ENCODE measurements at places on chromosomes 3 and 15.

- no peaks in the 10 kb centered on the region for H3K27me3 ChIP-seq
- H3K4me1 ChIP-seq, result peaks cover 6% of the 10 kb centered on the region
- no peaks in the 10 kb centered on the region for H3K36me3 ChIP-seq
- no peak overlapping the region for H3K4me3 ChIP-seq
Measured at GRCh38 chr3:49004352-49005302, 2.6 kb upstream of the WDR6 start.

DNA sequence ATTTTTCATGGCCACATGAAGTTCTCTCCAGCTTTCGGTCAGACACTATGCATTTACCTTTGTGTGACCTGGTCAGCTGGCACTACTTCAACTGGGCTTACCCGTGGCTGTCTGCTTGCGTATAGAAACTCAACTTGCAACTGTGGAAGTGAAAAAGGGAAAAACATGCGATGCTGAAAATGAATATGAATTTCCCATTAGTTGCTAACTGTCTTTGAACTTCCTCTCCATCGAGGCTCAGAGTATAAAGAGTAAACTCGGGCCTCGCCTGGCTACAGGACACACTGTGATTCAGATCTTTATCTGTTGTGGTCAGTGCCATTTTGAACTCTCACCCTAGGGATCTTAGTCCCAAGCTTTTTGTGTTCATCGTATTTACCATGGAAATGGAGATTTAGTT lies 26.8 kb downstream of the NFKBIZ start:
- DNase-seq, result no peak
- no peaks in the 10 kb centered on the region for H3K4me1 ChIP-seq
- H3K36me3 ChIP-seq, result no peaks in the 10 kb centered on the region
- H3K27me3 ChIP-seq, result no peaks in the 10 kb centered on the region

DNA sequence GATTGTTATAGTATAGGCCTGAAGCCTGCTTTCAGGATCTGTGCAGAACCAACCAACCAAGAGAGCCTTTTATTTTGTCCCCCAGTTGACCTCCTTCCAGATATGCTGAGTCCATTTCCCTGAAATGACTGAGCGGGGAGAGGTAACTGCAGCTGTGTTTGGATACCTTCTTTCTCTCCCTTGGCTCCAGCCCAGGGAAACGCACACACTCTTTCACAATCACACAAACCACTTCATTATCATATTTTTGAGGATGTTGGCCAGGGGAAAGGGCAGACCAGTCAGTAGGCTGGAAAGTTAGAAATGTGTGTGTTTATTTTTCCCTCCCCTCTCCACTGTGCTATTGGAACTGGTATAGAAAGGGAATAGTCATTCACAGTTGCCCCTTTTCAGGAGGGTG lies 417.7 kb upstream of the TBL1XR1 start:
- H3K27me3 ChIP-seq, result no peaks in the 10 kb centered on the region
- DNase-seq, result peak; percentile 85
- no peak overlapping the region for H3K4me3 ChIP-seq
- H3K4me1 ChIP-seq, result peaks cover 5% of the 10 kb centered on the region
- no peak overlapping the region for H3K27ac ChIP-seq

GRCh38 chr15:92383519-92384324 lies 10.0 kb upstream of the ST8SIA2 start:
- H3K27ac ChIP-seq, result no peak overlapping the region
- no peaks in the 10 kb centered on the region for H3K27me3 ChIP-seq
- DNase-seq, result no peak
- H3K4me1 ChIP-seq, result no peaks in the 10 kb centered on the region
- H3K36me3 ChIP-seq, result no peaks in the 10 kb centered on the region
- no peak overlapping the region for H3K4me3 ChIP-seq

GRCh38 chr3:188752850-188753249 lies 418.9 kb upstream of the TPRG1 start:
- no peak overlapping the region for H3K4me3 ChIP-seq
- DNase-seq, result no peak
- H3K27me3 ChIP-seq, result no peaks in the 10 kb centered on the region

- H3K36me3 ChIP-seq, result no peaks in the 10 kb centered on the region
- H3K27me3 ChIP-seq, result no peaks in the 10 kb centered on the region
- H3K27ac ChIP-seq, result no peak overlapping the region
- H3K4me3 ChIP-seq, result no peak overlapping the region
- H3K4me1 ChIP-seq, result no peaks in the 10 kb centered on the region
Measured at GRCh38 chr3:174462916-174463315, 396.2 kb upstream of the NAALADL2 start.

GRCh38 chr3:53170325-53171063 lies 9.5 kb downstream of the PRKCD start:
- no peaks in the 10 kb centered on the region for H3K27me3 ChIP-seq
- no peak overlapping the region for H3K27ac ChIP-seq
- no peak for DNase-seq
- H3K4me1 ChIP-seq, result peaks cover 2% of the 10 kb centered on the region
- no peak overlapping the region for H3K4me3 ChIP-seq

DNA sequence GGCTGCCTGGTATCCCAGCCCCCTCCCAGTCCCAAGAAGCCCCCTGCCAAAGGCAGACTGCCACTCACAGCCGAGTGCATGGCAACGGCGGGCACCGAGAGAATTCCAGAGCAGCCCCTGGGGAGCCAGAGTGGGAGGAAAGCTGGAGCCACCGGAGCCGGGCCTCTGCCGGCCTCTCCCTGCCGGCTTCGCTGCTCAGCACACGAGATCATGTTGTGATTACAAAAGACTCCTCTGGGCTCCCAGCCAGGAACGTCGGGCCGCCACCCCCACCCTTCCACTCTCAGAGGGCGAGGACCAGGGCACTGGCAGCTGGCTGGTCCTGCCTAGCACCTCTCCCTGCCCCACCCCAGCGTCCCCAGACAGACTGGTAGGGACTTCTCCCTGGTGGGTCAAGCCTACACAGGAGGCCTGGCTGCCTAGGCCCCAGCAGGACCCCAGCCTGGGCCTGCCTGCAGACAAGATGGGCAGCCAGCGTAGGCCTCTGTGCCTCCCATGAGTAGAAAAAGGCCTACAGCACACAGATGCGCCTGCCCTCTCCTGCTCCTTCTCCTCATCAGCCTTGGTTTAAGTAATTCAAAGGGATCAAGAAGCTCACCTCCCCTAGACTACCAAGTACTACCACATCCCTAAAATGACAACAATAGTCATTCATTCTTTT lies at the start of gene CCDC9B:
CCDC9B (minus strand) TSS at position 200 of the 661 bp plus-strand sequence; CDS start at position 80, 120 bp downstream.
- peak within 1 kb of the TSS; percentile 84 for H3K27ac ChIP-seq
- DNase-seq, result peak; percentile 89
- no peaks in the 10 kb centered on the region for H3K36me3 ChIP-seq
- H3K4me1 ChIP-seq, result peaks cover 27% of the 10 kb centered on the region
- peak within 1 kb of the TSS; percentile 26 for H3K4me3 ChIP-seq

- no peak overlapping the region for H3K4me3 ChIP-seq
- H3K27ac ChIP-seq, result no peak overlapping the region
Measured at GRCh38 chr15:93164409-93164808, 75.4 kb upstream of the RGMA start.

DNA sequence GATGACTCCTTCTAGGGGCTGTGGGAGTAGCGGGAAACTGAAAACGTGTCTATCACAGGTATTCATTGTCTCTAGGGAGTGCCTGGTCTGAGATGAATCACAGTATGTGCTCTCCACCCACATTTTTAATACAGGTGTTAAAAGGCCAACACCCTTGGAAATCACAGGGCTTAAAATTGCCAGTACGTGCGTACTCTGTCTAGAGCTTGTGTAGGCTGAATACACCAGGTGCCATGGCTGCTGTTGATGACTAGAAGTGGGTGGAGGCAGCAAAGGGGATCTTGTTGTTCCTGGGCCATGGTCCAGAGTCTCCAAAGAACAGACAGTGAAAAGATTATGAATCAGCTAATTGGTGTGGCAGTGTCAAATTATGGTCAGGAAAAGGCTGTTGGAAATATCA lies 35.1 kb upstream of the P3H2 start:
- no peaks in the 10 kb centered on the region for H3K27me3 ChIP-seq
- H3K4me1 ChIP-seq, result peaks cover 5% of the 10 kb centered on the region
- no peak overlapping the region for H3K4me3 ChIP-seq
- DNase-seq, result no peak

DNA sequence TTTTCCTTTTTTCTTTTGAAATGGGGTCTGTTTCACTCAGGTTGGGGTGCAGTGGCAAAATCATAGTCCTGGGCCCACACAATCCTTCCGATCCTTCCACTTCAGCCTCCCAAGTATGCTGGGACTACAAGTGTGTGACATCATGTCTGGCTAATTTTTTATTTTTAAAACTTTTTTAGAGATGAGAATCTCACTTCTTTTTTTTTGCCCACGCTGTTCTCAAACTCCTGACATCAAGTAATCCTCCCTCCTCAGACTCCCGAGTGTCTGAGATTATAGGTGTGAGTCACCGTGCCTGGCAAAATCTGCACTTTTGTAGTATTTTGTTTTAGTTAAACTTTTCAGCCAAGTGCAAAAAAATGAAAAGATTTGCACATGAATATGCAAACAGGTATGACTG lies 171.0 kb downstream of the FNDC3B start:
- no peak for DNase-seq
- no peaks in the 10 kb centered on the region for H3K27me3 ChIP-seq
- H3K4me3 ChIP-seq, result no peak overlapping the region
- no peaks in the 10 kb centered on the region for H3K36me3 ChIP-seq

DNA sequence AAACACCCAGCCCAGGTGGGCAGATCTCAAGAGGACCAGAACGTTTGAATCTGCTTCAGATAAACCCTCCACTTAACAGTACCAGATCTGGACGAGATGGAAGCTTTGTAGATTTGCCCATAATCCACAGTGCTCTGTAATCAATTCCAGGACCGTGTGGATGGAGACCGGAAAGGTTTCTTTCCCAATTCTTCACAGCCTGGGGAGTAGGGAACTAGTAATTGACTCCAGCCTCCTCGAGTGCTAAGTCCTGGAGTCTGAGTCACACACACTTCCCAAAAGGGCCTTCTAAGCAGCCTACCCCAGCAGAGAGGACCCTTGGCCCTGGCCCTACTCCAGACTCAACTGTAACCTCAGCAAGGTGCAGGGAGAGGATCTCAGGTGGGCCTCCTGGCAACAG lies 56.2 kb upstream of the TSEN2 start:
- H3K36me3 ChIP-seq, result no peaks in the 10 kb centered on the region
- H3K4me3 ChIP-seq, result no peak overlapping the region
- no peaks in the 10 kb centered on the region for H3K27me3 ChIP-seq
- no peak for DNase-seq
- H3K27ac ChIP-seq, result no peak overlapping the region

DNA sequence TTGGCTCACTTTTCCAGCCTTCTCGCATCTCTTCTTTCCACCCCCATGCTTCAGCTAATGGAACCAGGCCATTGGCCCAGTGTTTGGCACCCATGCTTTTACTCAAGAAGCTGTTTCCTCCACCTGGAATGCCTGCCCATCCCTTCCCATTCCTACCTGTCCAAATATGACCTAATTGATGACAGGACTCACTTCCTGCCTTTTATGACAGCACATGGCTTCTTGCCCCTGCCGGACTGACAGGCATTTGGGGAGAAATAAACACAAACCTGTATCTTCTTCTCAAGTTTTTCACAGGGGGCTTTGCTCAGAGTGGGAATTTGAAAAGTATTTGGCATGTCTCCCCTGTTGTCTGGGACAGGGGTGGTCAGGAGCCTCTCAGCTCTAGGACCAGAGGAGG lies 120.1 kb downstream of the ABHD5 start:
- H3K4me1 ChIP-seq, result no peaks in the 10 kb centered on the region
- H3K36me3 ChIP-seq, result no peaks in the 10 kb centered on the region
- no peak for DNase-seq
- no peak overlapping the region for H3K4me3 ChIP-seq

- no peaks in the 10 kb centered on the region for H3K36me3 ChIP-seq
- H3K27me3 ChIP-seq, result no peaks in the 10 kb centered on the region
- no peak overlapping the region for H3K4me3 ChIP-seq
- H3K4me1 ChIP-seq, result peaks cover 38% of the 10 kb centered on the region
- H3K27ac ChIP-seq, result peak overlapping the region; percentile 96
Measured at GRCh38 chr3:48431224-48432029, 1.5 kb upstream of the PLXNB1 start.

GRCh38 chr15:93644595-93644994 lies 555.6 kb upstream of the RGMA start:
- H3K27me3 ChIP-seq, result no peaks in the 10 kb centered on the region
- no peak overlapping the region for H3K27ac ChIP-seq
- no peaks in the 10 kb centered on the region for H3K4me1 ChIP-seq

DNA sequence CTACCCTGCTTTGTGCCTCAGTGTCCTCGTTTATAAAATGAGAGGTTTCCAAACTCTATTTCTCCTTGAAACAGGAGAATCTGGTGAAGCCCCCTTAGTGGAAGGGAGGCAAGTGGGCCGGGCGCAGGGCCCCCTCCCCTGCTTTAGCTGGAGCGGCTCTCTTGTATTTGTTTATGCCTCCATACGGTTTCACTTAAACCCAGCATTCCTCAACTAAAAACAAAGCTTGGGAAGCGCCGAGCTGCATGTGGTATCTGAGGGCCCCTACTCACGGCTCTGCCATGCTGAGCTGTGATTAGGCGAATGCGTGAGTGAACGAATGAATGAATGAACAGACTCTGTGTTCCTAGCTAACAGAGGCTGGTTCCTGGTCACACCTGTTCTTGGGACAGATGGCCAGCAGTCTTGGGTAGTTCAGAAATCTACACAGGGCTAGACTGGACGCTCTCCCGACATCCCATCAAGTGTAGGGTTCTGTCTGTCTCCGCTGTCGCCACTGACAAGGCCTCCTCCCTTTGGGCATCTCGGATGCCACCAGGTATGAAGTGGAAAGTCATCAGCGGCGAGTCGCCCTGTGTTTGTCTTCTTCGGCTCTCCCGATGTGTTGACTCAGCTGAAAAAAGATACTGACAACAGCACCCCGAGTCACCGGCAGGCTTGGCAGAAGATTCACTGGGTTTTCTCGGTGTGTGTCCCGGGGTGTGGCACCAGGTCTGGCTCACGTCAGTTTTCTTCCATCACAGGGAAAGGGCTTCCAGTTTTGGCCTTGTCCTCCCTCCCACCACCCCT lies 42.4 kb upstream of the VPS8 start:
- H3K36me3 ChIP-seq, result no peaks in the 10 kb centered on the region
- no peak overlapping the region for H3K27ac ChIP-seq
- no peaks in the 10 kb centered on the region for H3K4me1 ChIP-seq
- no peak for DNase-seq

DNA sequence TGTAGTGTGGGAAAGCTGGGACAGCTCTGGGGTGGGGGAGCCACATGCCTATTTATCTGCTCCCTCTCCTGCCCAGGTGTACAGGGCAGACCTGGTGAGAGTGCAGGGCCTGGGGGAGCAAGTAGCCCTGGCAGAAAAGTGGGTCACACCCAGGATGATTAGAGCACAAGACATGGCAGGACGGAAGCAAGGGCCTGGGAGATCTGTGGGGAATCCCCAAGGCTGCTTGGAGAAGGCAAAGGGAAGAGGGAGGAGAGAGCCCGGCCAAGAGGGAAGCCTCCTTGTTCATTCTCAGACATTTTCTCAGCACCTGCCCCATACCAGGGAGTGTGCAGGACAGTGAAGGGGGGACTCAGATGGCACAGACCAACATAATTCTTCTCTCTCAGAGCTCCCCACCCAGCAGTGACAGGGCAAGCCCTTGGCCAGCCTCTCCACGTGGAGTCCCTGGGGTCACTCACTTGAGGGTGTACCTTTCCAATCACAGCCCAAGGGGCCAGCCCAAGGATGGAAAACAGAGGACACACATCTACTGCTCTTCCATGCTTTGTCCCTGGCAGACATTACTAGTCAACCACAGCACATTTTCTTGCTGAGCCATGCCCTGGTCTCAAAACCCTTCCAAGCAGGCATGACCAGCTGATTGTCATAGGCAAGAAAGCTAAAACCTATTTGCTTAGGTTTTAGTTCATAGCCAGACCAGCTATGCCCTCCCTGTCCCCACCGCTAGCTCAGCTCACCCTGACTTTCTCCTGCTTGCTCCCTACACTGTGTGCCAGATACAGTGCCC lies 4.9 kb upstream of the DUSP7 start:
- peaks cover 4% of the 10 kb centered on the region for H3K4me1 ChIP-seq
- no peak overlapping the region for H3K4me3 ChIP-seq
- no peak for DNase-seq
- no peaks in the 10 kb centered on the region for H3K27me3 ChIP-seq
- no peak overlapping the region for H3K27ac ChIP-seq
